ENCODE measurements at places on chromosomes 2 and 18.

GRCh38 chr18:9735879-9736278 is 27.8 kb downstream of the RAB31 start:
- DNase-seq = no peak

DNA sequence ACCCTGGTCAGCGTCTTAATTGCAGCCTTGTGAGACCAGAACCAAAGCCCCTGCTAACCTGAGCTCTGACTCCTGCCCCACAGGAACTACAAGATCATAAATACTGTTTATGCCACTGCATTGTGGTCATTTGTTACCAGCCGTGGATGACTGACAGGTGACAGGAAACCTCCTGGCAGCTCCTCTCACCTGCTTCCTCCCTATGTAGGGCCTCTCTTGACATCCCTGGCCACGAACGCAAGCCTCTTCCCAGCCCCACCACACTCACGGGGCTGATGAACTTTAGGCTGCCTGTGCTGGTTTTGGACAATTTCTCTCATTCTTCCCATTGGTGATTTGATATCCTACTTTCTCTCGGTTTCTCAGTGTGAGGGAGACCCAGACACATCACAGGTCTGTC is 357.2 kb upstream of the MYT1L start:
- DNase-seq = no peak

GRCh38 chr2:40201425-40201824 is 250.5 kb downstream of the SLC8A1 start:
- DNase-seq = no peak

GRCh38 chr2:159129269-159129668 is 157.2 kb downstream of the WDSUB1 start:
- no peak for DNase-seq

DNA sequence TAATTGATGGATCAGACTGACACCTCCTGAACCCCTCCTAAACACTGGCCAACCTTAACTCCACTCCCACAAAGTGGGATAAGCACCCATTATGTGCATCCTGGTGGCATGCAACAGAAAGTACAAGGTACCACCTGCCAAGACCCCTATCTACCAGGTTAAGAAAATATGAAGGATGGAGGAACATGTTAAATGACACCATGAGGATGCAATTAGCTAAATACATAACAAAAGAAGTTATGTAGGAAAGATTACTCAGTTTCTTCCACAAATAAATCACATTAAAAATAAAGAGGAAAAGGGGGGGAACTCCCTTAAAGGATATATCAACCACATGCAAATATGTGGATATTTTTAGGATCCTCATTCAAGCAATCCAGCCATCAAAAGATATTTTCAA is 12.6 kb downstream of the CTAGE1 start:
- DNase-seq = no peak

DNA sequence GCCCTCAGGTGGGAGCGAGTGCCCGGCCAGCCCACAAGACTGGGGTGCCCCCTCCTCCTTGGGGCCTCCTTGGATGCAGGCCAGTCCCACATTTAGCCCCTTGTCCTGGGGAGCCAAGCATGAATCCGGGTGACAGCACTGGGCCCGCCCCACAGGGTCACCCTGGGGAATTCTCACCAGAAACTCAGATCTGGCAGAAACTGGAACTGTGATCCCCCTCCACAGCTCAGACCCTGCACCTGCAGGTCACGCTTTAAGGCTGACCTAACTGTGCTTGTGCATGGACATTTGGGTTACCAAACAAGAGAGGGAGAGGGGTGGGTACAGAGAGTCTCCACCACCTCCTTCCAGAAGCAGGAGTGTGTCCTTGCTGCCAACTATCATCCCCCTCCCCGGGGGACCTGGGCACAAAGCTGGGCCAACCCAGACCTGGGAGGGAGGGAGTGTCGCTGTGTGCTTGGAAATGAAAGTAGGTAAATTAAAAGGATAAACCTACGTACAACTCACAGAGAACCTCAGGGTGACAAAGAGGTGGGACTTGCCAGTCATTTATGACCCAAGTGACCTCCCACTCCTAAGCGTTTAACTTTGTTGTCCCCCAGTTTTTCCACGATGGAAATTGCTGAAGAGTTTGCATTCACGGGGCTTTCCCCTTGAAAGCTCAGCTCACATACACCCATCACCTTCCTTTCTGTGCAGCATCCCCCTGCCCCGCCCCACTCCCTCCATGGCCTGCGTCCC is 9.1 kb downstream of the ITM2C start:
- no peak for DNase-seq

- no peak for DNase-seq
Measured at GRCh38 chr2:120517751-120518469, 172.0 kb downstream of the INHBB start.

GRCh38 chr2:68632021-68632420 is 11.4 kb upstream of the PROKR1 start:
- DNase-seq = no peak

GRCh38 chr18:5891184-5891853 is 4.0 kb downstream of the TMEM200C start:
- no peak for DNase-seq

DNA sequence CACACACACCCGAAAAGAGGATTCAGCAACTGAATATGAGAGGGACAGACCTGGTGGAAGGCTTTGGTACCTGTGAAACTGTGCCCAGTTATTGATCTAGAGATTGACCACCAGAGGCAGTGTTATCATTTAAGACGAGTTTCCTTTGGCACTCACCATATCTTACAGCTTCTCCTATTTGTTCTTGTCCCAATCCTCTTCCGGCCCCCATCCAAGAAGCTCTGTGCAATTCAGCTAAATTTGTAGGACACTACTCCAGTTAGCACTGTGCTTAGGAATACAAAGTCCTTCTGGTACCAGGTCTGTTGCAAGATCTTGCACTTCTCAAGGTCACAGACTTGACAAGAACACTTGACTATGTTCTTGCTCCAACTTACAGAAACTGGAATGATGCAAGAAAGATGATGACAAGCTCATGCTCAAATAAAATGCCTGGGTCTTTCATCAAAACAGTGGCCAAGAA is 177.7 kb downstream of the TMEM247 start:
- DNase-seq = no peak
